ENCODE measurements at places on chromosomes 6 and 20.

GRCh38 chr6:52839124-52840055 lies 1.2 kb downstream of the GSTA5 start:
- peak; percentile 59 for DNase-seq

GRCh38 chr6:30742316-30743098 lies at the start of gene FLOT1:
Gene FLOT1, minus strand, starts transcription at chr6:30742687. Its CDS starts 498 bp downstream, at chr6:30742189.
- peak; percentile 99 for DNase-seq

DNA sequence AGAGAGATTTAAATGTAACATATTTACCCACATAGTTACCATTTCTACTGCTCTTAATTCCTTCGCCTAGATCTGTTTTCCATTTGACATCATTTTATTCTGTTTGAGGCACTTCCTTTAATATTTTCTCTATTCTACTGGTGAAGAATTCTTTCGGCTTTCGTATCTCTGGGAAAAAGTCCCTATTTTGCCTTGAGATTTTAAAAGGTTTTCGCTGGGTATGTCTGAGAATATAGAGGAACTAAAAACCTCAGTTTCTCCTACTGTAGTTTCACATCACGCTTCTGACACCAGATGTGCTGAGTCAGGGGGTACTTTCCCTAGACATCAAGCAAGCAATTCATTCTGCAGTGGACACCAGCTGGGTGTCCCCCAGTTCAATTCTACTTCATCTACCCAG lies 61.7 kb downstream of the E2F3 start:
- DNase-seq, result no peak

GRCh38 chr6:129575378-129576118 lies 134.4 kb downstream of the ARHGAP18 start:
- DNase-seq, result peak; percentile 84

- peak; percentile 48 for DNase-seq
These were observed 181.0 kb downstream of the TRIM27 start for GRCh38 chr6:28742668-28743270.

DNA sequence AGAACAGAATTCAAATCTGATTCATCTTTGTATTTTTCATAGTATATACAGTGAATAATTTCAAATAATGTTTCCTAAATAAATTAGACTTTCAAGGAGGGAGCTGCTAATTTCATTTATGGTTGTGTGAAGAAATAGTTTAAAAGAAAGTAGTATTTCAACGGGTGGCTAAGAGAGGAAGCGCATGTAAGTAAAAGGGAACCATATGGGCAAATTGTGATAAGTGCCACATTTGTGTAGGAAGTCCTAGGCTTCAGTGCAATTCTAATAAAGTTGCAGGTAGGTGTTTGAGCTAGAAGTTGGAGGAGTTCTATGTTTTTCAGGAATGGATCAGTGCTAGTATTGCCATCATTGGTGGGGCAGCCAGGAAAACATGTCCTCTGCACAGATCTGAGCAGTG lies 178.8 kb upstream of the PRDM1 start:
- DNase-seq, result no peak

DNA sequence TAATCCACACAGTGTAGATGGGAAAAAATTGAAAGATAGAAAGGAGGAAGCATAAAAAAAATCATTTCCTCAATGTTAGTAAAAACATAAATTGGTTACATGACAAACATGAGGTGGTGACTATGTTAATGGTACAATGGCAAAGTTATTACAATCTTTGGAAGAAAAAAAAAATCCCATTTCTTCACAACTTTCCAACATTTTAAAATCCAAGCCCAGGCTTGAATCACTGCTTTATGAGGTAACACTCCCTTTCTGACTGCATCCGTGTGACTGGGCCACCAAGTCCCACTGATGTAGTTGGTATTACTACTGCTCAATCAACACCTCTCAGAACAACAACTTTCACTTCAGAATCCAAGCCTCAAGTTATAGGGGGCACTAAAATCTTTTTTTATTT lies 160.4 kb downstream of the BTBD9 start:
- no peak for DNase-seq

GRCh38 chr6:90175627-90176538 lies 120.8 kb downstream of the BACH2 start:
- DNase-seq, result no peak

DNA sequence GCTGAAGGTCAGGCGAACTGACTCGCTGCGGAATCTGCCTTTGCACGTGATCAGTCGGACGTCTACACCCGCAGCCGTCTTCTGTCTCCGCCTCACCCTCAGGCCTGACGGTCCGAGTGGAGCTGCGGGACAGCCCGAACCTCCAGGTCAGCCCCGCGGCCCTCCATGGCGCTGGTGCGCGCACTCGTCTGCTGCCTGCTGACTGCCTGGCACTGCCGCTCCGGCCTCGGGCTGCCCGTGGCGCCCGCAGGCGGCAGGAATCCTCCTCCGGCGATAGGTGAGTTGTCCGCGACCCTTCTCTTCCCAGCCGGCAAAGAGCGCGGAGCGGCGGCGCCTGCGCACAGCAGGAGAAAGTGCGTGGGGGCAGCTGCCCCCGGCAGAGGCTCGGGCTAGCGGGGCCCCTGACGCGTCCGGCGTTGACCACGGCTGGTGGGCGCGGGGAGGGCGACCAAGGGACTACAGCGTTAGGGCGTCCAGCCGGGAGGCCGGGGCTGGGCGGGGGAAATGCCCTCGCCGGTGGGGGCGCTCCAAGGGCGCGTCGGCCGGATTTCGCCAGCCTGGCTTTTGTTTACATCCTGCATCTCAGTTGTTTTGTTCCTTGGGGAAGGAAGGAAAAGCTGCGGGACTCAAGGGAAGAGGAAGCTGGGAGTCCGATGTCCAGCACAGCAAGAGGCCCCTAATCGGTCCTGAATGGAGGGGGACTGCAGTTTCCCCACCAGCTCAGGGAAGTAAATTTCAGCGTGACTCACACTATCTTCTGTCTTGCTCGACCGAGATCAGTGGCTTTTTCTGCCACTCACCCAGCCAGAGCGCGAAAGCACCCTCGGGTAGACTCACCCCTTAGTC lies at the start of gene SMPDL3A:
Gene SMPDL3A (plus strand): TSS at position 77 of the 846 bp plus-strand sequence. CDS start 89 bp downstream, at position 166.
- peak; percentile 86 for DNase-seq

DNA sequence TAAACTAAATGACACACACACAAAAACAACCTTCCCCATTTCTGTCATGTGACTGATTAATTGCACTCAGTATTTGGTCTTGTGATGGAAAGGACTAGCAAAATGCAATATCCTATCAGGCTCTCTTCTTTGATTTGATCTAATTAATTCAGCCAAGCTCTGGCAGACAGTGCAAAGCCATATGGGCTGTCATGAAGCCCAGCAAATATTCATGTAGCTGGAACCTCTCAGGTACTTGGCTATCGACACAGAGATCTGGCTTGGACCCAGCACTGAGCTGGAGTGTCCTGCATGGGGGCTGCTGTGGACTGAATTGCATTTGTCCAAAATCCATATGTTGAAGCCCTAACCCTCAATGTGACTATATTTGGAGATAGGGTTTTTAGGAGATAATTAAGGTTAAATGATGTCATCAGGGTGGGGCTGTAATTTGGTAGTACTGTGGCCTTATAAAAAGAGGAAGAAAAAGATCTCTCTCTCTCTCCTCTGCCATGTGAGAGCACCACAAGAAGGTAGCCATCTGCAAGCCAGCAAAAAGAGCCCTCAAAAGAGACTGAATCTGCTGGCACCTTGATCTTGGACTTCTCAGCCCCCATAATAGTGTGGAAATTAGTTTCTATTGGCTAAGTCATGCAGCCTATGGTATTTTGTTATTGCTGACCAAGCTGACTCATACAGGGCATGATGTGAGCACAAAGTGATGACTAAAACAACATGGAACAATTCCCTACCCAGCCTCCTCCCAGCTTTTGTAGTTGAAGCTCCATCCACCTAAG lies 77.1 kb downstream of the STMND1 start:
- DNase-seq, result no peak

- DNase-seq, result no peak
These were observed 450.3 kb upstream of the GJE1 start for GRCh38 chr6:141682391-141682790.

DNA sequence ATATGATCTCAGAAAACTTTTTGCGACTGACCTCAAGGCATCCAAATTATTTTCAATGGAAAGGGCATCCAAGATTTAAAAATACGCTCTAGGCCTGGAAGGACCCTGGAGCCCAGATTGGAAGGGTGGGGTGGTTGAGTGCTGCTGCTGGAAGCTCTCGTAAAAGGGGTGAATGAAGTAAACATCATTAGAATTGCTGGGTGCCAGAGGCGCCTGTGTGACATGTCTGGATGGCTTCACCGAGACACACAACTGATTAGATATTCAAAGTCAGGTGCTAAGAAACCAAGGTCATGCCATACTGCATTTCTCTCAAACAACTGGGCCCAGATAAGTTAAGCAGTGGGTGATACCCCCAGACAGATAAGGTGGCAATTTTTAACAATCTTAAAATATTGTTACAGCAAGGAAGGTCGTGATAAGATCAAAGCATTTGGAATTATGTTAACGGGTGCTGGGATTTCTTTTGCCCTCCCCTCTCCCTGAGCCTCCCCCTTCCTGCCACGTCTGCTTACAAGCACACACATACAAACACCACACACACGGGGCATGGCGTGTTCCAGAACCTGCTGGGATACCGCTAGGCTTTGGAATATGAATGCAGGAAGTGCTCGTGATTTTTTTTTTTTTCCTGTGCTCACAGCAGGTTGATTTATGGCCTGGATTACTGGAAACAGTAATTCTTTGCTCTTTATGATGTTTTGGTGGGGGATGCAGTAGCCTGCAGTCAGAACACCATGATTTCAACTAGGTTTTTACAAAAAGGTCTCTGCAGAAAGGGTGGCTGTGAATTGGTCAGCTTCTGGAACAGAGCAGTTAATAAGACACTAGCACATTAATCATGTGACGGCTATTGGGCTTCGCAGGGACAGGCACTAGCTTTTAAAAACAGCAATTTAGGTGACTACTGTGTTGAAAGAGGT lies 551.2 kb downstream of the QKI start:
- DNase-seq, result no peak

GRCh38 chr6:95017922-95018321 lies 559.4 kb upstream of the MANEA start:
- DNase-seq, result no peak

GRCh38 chr20:2451939-2452732 lies 18.5 kb downstream of the SNRPB start:
- peak; percentile 89 for DNase-seq

DNA sequence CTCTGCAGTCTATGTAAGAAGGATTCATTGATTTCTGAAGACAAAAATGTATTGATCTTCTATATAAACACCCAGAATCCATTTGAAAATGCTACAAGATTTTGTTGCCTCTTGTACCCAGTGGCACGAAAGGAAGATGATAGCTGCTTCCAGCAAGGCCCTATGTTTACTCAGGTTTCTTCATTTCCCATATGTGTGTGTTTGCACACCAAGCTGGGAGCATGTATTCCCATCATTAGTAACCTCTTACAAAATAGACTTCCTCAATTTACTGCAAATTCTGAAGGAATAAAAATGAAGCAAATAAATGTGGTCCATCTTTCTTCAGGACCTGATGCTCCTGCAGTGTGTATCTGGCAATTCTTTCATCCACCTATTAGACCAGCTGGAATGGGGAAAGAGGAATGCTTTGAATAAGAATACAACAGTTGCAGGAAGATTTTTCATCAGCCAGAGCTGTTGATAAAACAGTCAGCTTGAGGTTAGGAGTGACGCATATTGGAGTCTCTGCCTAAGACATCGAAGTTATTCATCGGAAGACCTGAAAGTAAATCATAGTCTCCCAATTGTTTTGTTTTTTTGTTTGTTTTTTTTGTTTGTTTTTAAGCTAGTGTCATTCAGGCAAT lies 132.3 kb downstream of the PDE7B start:
- DNase-seq, result no peak

DNA sequence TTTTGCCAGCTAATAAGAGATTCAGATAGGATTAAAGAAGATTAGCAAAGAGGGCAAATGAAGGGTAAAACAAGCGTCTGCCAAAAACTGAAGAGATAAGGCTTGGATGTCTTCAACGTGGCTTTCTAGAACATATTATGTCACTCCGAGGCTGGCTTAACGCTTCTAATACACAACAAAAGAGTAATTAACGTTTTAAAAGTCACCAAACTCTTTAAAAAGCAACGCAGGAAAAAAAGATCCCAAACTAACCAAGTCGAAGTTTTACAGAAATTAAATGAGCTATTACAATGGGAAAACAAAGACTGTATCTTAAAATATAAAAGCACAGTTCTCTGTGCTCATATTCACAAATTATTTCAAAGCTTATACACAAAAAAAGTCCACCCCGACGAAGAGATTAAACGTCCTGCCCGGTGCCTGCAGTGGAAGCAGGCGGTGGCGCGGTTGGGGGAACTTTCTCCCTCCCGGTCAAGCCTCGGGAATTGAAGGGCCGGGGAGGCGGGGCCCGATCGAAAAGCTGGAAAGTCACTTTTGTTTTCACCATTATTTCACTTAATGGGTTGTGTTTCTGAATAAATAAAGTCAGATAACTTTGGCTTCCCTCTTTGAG lies 1.2 kb downstream of the MAK start:
- DNase-seq, result peak; percentile 20

DNA sequence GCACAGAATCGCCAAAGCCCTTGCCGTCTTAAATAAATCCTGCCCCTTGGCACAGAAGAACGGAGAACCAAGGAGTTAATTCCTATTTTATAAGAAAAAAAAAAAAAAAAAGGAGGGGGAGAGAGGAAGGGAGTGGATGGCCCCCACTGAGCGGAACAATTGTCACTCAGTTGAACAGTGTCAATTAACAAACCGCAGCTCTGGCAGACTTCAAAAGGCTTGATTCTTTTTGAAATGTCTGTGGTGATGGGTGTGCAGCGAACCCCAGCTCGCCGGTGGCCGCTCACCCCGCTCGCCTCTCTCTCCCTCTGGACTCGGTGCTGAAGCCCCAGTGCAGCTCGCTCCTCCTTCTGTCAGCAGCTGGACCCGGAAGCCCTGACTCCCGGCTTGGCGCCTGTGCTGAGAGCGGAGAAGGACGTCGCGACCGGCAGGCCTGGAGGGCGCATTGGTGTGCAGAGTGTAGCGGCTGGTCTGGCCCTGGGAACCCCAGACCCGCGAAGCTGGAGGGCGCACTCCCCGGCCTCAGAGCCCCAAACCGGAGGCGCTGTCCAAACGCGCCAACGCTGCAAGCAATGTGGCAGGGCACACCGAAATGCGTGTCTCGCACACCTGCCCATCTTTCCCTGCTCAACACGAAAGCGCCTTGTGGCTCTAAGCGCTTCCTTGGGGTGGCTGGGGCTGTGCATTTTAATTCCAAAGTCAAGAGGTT lies 3.4 kb downstream of the LINC00237 start:
- DNase-seq, result peak; percentile 22

GRCh38 chr20:54063992-54064676 lies 6.3 kb downstream of the BCAS1 start:
- DNase-seq, result no peak

All from adipocyte (in vitro differentiated cells).